NCI-H2081 treated with DMSO at 0.1 percent for 48 hours (cell line): ENCODE measurements at places on chromosomes 2 and 18.

- no peak for DNase-seq
These were observed 333.1 kb downstream of the RND3 start for GRCh38 chr2:150154308-150154797.

DNA sequence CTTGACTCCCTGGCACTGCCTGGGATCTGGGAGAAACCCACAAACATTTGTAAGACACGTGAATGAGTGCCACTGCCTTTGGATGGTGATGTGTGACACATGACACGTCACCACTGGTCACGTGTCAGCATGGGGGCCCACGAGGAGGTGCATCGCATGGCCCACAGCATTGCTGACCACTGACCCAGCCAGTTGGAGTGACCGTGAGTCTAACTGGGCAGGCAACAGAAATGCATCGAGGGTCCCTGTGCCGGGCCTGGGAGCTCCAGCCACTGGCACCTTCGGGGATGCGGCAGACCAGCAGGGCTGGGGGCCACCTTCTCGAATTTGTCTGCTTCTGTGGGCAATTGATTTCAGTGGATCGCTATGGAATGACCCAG is 121.9 kb upstream of the HDAC4 start:
- no peak for DNase-seq

- DNase-seq = no peak
These were observed 893.0 kb upstream of the CHAC2 start for GRCh38 chr2:52874466-52875106.

- no peak for DNase-seq
These were observed 8.7 kb upstream of the PSD4 start for GRCh38 chr2:113164930-113165585.

DNA sequence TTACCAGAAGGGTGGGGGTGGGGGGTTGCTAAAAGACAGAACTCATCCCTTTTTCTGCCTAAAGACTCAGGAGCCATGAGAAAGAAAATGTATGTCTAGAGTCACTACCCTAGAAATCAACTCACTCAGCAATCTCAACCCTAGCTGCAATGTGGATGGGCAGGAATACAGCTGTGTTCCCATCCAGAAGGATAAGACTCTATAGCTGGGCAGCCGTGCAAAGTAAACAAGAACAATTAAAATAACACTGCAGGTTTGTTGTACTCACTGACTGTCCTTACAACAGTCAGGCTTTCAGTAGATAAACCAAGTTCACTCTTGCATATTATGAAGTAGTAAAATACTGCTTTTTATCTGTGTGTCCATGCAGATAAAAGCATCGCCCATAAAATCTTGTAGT is 74.0 kb downstream of the ESCO1 start:
- DNase-seq = no peak

GRCh38 chr2:151481744-151482143 is 72.0 kb downstream of the RIF1 start:
- DNase-seq = no peak

GRCh38 chr2:19543663-19544383 is 185.4 kb upstream of the OSR1 start:
- DNase-seq = no peak

GRCh38 chr2:111119822-111120252 is 877 bp upstream of the BCL2L11 start:
- DNase-seq = no peak

GRCh38 chr18:74546751-74547530 is 12.6 kb downstream of the CNDP1 start:
- DNase-seq = no peak

DNA sequence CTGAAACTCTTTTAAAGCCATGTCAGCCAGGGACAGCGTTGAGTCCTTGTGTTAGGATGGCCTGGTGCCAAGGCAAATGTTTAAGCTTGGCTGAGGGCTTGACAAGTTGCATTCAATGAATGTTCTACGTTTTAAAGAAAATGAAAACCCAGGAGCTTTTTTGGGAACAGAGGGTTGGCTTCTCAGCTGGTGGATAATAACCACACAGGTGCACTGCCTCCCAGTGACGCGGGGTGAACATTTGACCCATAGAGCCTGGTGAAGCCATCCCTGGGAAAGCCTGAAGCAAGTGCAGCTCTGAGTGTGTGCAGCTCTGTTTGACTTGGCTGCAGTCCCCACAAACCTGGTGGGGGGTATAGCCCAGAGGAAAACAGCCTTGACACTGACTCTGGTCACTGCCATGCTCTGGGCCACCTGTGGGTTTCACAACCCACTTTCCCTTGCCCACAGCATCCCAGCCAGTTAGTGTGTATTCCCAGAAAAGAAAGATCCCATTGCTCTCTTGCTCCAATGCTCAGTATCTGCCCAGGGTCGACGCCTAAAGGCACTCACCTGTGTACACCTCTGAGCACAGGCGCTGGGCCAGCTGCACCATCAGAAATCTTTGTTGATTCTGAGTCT is 874.9 kb downstream of the RNF144A start:
- peak; percentile 96 for DNase-seq

- no peak for DNase-seq
These were observed 136.5 kb upstream of the CTDP1 start for GRCh38 chr18:79542876-79543750.

DNA sequence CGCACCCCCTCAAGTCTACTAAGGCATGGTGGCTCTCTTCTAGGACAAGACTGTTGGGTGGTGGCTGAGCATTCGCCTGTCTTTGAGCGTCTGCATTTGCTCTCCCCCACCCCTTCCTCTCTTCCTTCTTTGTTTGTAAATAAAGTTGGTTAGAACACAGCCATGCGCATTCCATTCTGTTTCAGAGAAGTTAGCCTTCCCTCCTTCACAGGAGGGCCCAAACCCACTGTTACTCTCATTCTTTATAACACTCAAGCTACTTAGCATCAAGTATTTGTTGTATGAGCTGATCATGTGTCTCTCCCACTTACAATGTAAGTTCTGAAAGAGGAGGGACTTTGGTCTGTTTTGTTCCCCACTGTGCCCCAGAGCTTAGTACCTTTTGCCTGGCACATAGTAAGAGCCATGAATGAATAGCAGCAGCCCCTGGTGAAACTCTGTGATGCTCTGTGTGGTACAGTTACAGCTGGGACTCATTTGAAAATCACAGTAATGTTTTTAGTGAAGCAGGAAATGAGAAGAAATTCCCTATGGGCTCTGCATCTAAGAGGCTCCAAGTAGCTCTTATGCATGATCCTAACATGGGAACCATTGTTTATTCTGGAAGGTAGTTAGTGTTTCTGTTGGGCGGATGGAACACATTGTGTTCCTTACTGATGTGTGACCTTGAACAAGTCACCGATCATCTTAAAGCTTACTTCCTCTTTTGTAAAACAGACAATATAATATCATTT is 7.7 kb downstream of the MGAT5 start:
- no peak for DNase-seq

DNA sequence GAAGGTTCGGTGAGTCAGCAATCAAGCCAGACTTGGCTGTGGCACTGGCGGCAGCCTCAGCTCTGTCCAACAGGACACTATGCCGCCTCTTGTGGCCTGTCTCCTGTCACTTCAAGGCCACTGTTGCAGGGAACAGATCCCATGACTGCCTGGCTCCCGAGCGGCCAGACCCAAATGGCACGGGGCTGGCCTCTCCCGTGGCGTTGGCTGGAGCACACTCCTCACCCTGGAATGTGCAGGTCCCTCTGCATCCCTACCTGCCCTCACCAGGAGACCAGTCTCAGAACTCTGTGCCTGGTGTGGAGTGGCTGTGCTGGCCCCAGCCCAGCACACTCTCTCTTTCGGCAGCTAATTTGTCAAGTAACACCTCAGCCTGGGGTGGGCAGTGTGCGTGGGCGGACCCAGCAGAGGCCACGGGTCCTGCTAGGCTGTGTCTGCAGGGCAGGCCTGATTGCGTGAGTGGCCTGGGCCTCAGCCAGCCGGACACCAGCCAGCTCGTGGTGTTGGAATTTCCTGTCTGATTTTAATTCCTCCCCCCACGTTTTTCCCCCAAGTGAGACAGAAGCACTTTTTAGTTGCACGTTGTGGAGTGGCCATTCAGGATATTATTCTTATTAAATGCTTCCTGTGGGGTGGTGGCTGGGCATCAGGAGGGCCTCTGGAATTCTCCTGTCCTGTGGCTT is 179.3 kb downstream of the GLI2 start:
- DNase-seq = no peak

- DNase-seq = no peak
These were observed 58.2 kb downstream of the SLC9A2 start for GRCh38 chr2:102677244-102678215.

DNA sequence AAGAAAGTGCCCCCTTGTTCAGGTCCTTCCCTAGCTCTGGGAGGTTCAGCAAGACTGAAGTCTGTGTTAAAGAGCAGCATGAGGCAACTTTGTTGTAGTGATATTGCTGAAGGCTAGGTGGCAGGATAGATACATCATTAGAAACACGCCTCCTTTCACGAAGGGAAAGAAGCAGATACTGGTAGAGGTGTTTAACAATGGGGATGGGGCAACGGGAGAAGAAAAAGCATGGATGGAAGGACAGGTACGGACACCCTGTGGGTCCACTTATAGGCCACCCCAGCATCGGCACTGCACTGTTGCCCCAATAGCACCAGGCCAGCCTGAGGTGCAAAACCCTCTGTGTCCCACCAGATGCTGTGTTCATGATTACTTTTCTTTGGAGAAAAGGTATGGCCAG is 3.5 kb upstream of the IGFBP5 start:
- DNase-seq = peak; percentile 91

DNA sequence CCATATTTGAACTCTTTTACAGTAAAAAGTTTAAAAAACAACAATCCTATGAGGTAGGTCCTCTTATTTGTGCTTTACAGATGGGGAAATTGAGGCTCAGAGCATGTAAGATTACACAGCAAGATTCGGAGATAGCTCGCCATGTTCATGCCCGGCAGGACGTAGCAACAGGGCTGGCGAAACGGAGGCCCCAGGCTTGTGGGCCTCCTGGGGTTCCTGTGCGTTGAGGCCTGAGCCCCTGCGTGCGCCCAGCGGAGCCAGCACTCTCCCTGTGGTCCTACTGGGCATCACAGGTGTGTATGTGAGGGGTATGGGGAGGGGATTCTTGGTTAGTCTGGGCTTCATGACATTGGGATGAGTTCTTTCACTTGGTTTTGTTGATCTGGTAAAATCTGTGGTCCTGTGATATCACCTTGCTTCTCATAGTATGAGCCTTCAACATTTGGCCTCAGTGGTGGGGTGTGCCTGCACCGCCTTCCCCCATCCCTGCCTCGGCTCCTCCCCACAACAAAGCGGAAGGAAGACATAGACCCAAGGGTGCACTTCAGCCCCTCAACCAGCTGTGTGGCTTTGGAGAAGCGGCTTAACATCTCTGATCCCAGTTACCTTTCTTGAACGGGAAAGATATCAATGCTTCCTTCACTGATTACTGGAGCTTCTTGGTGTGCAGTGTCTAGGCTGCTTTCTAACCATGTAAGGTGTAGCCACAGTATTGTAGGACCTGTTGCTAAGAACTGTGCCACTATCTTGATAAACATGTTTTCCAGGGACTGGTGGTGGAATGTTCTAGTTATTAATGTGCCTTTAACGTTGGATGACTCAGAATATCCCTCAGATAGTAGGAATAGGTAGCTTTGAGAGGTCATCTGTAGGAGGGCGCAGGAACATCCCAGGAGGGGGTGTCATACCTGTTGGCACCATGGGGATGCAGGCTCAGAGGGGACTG is 37.2 kb downstream of the HPCAL1 start:
- DNase-seq = no peak

DNA sequence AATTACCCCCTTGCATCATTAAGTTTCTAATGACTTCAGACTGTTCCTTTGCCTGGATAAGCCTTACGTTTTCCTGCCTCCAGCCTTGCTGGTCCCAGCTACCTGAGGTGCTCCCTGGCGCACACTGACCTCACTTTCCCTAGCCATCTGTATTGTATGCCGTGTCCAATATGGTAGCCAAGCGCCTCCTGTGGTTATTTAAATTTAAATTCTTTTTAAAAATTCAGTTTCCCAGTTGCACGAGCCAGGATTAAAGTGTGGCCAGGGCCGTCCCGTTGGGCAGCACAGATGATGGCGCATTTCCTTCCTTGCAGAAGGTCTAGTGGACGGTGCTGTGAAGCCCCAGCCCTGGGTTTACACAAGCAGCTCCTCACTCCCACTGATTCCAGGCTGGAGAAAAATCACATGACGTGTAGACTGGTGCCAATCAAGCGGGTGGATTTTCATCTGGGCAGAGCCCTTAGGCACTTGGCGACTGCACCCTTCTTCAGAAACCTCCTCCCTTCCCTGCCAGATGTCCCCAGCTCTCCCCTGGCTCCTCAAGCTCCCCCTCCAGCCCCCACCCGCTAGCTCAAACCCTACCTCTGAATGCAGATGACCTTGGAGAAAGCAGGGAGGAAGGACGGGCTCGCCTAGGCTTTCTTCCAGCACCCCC is 33.9 kb downstream of the ACKR3 start:
- no peak for DNase-seq

DNA sequence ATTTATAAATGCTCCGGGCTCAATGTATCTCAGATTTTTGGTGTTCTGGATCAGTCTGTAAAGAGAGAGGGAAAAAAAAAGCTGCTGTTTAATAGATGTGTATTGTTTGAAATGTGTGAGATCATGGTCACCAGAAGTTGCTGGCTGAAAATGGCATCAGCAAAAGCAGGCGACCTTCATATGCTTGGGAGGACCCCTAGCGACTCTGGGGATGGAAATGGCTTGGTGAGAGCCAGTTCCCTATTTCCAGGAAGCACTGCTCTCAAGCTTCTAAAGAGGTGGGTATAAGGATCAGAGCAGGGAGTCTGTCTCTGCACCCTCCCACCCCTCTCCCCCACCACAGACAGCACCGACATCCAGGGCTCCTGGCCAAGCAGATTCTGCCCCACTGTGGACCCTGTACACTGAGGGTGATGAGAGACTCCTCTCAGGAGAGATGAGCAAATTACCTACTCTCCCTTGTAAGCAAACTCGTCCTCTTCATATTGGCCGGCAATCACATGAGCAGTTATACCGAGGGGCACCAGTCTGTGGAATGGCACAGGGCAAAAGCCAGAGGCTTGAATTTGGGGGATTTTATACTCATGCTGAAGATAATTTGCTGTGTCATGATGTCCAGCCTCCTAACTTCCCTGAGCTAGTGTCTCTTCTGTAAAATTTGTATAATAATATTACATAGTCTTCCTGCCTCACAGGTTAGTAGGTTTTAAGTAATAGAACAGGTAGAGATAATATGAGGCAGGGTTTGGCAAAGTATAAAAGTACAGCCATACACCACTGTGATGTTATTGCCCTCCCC is 29.6 kb downstream of the LHCGR start:
- no peak for DNase-seq

DNA sequence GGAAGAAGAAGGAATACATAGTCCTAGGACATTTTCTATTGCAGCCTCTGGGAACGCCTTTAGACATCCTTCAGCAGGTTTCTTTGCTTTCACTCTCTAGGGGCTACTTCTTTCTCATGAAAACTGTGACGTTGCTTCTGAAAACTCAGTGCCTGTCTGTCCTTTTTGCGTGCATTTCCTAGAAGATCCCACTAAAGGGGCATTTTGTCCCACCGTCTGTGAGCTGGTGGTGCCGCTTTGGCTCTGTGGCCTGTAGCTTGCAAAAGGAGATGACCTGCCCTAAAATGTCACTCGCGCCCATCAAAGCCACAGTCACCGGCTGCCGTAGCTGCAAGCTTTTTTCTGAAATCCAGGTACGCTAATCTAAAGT is 579 bp downstream of the STAT4 start:
- no peak for DNase-seq

GRCh38 chr18:76995896-76996295 is 136.7 kb downstream of the MBP start:
- DNase-seq = no peak

GRCh38 chr2:164692114-164692513 is 70.8 kb upstream of the GRB14 start:
- no peak for DNase-seq

- no peak for DNase-seq
These were observed 49.7 kb upstream of the ABCA12 start for GRCh38 chr2:215188078-215188477.
